ENCODE measurements at places on chromosomes 7 and 10. TPM values are rescaled to one million over a fixed set of nuclear protein-coding genes. Genes with fewer than 3 reads are reported as not detected.

DNA sequence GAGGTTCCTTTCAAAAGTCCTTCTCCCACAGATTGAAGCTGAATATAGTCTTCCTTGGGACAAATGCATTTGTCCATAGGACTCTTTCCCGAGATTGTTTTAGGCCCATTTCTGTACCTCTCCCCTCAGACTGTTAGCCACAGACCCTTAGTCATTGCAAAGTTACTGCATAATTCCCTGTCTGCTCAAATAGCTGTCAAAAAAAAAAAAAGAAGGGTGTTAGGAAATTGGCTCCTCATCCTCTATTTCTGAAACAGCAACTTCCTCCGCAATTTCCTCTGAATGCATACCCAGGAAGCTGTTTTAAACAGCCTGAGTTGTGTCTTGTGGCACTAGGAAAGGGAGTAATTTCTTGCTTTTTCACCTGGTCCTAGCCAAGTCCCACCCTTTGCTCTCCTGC is 5.4 kb downstream of the LRRC4 start:
- DNase-seq, result no peak
- peaks cover 7% of the 10 kb centered on the region for H3K4me1 ChIP-seq
- H3K27me3 ChIP-seq, result no peaks in the 10 kb centered on the region
- no peak overlapping the region for H3K4me3 ChIP-seq
- peaks cover 7% of the 10 kb centered on the region for H3K36me3 ChIP-seq

DNA sequence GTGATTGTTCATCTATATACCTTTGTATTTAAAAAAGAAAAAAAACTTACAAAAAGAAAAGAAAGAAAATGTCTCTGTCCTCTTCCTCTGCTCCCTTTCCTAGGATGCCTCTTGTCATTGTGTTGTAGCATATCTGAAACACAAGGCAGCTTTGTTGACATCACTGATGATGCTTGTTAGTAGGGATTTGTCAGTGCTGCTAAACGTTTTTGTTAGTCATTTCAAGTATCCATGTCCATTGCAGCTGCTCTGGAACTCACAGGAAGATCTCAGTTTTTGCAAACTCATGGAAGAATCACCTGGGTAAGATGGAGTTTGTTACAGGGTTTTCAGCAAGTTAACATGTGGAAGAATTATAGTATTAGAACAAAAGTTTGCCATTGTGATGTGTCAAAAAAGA is 123.6 kb downstream of the CCSER2 start:
- no peak overlapping the region for H3K4me3 ChIP-seq
- DNase-seq, result peak; percentile 19

GRCh38 chr7:26199301-26200037 is 1.1 kb downstream of the HNRNPA2B1 start:
- H3K36me3 ChIP-seq, result peaks cover 4% of the 10 kb centered on the region
- peak overlapping the region; percentile 95 for H3K27ac ChIP-seq
- DNase-seq, result peak; percentile 79
- H3K4me3 ChIP-seq, result peak overlapping the region; percentile 85
- H3K4me1 ChIP-seq, result peaks cover 5% of the 10 kb centered on the region

- peak overlapping the region; percentile 55 for H3K27ac ChIP-seq
- peaks cover 11% of the 10 kb centered on the region for H3K36me3 ChIP-seq
- DNase-seq, result peak; percentile 69
These were observed 1.0 kb upstream of the FAM20C start for GRCh38 chr7:191105-191980.

Gene LRIT1
- not detected for total RNA-seq

Gene SEMA4G
- total RNA-seq, result 7.4 TPM

Gene LRRC17
- total RNA-seq, result 81.6 TPM

- peak; percentile 53 for DNase-seq
- peaks cover 14% of the 10 kb centered on the region for H3K4me1 ChIP-seq
These were observed 114.5 kb downstream of the HIP1 start for GRCh38 chr7:75624134-75624832.

- peak; percentile 29 for DNase-seq
- no peaks in the 10 kb centered on the region for H3K27me3 ChIP-seq
- no peaks in the 10 kb centered on the region for H3K36me3 ChIP-seq
- no peak overlapping the region for H3K27ac ChIP-seq
- no peaks in the 10 kb centered on the region for H3K4me1 ChIP-seq
These were observed 319.3 kb upstream of the LRGUK start for GRCh38 chr7:133807624-133808492.

DNA sequence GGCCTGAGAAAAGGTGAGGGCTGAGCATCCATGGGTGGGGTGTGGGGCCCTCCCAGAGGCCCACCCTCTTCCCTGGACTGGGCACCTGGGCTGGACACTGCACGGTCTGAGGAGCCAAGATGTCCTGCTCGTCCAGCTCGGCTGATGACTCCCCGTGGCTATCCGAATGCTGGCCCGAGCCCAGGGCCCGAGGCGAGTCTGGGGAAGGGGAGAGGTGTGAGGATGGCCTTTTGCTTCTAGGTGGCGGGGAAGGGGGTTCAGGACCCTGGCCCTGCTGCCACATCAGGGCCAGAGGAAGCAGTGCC is 7.1 kb downstream of the NACAD start:
- no peak overlapping the region for H3K27ac ChIP-seq
- peaks cover 6% of the 10 kb centered on the region for H3K4me1 ChIP-seq
- H3K27me3 ChIP-seq, result no peaks in the 10 kb centered on the region
- H3K4me3 ChIP-seq, result no peak overlapping the region

Gene DDX56
- 67.5 TPM for total RNA-seq

Gene FAM25G
- not detected for total RNA-seq

GRCh38 chr10:5890452-5890915 is 441 bp downstream of the FBH1 start:
- H3K27ac ChIP-seq, result peak overlapping the region; percentile 91
- peak overlapping the region; percentile 92 for H3K4me3 ChIP-seq
- DNase-seq, result peak; percentile 19
- peaks cover 7% of the 10 kb centered on the region for H3K36me3 ChIP-seq

Gene NRBF2
- 21.1 TPM for total RNA-seq
